Osteocyte (in vitro differentiated cells): ENCODE measurements at places on chromosomes 6 and 20. TPM values are rescaled to one million over a fixed set of nuclear protein-coding genes. Genes with fewer than 3 reads are reported as not detected.

- peaks cover 6% of the 10 kb centered on the region for H3K4me1 ChIP-seq
- H3K36me3 ChIP-seq = no peaks in the 10 kb centered on the region
- no peak overlapping the region for H3K4me3 ChIP-seq
Measured at GRCh38 chr6:63549076-63549475, 23.2 kb upstream of the LOC128125822 start.

DNA sequence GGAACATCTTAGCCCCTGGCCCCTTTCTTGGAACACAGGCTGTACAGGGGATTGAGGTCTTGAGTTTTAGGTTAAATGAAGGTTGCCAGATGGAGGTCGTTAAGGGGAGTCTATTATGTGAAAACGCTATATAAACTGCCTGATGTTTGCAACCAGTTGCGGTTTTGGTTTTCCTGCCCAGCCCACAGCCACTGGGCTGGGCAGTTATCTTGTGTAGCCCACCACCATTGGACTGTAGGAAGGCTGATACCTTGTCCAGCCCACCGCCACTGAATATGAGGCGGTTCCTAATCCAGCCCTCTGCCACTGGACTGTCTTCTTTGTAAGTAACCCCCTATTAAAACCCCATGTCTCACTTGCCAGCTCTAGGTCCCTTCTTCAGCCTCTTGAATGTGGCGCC, 42.3 kb upstream of the COL21A1 start:
- H3K27me3 ChIP-seq = no peaks in the 10 kb centered on the region
- H3K4me1 ChIP-seq = peaks cover 11% of the 10 kb centered on the region
- H3K27ac ChIP-seq = no peak overlapping the region
- no peak for DNase-seq
- H3K4me3 ChIP-seq = no peak overlapping the region
- peaks cover 6% of the 10 kb centered on the region for H3K36me3 ChIP-seq

DNA sequence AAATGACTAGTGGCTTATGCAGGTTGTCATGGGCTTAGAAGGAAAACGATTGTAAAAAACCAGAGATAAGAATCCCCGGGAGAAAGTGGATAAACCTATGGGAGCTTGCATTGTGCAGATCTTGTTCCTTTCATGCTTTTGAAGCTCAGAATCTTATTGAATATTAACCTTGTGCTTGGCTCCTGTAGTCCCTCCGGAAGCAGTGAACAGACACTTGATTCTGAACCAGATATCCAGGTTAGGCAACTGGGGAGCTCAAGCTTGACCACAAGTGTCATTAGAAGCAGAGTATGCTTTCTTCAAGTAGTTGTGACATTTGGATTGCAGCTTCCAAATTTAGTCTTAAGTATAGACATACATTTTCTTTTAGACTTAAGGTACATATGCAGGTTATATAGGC, 212.6 kb upstream of the MOCS1 start:
- H3K27ac ChIP-seq = no peak overlapping the region
- no peak overlapping the region for H3K4me3 ChIP-seq
- H3K4me1 ChIP-seq = no peaks in the 10 kb centered on the region
- H3K27me3 ChIP-seq = no peaks in the 10 kb centered on the region

DNA sequence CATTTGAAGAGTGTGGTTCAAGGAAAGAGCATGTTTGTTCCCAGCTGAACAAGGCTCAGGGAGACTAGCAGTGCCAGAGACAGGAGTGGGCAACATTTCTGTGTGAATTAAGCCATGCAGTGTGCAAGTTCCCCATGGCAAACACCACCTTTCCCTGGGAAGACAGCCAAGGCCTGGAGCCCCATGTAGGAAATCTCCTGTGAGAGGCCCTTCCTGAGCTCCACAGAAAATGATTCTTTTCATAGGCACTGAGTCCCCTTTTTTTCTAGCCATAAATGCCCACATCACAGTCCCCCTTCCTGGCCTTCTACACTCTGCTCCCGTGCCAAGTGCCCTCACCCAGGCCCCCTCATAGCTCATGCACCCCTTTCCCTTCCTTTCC, 11.8 kb upstream of the TRAM2 start:
- H3K36me3 ChIP-seq = no peaks in the 10 kb centered on the region
- H3K27ac ChIP-seq = peak overlapping the region; percentile 77
- H3K4me1 ChIP-seq = peaks cover 32% of the 10 kb centered on the region

The OPN5 gene
- not detected in 2 replicates for total RNA-seq

DNA sequence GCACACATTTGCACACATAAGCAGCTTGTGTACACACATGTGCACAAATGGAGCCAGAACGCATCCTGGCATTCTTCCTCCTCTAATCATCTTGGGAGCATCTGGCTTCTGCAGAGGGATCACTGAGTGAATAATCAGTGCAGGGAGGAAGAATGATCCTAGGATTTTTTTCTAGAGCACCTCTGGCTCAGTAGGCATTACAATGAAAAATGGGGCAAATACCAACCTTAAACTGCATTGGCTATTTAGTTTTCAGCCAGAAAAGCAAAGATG, 205.7 kb upstream of the TCF21 start:
- peaks cover 14% of the 10 kb centered on the region for H3K27me3 ChIP-seq
- no peaks in the 10 kb centered on the region for H3K4me1 ChIP-seq
- H3K36me3 ChIP-seq = no peaks in the 10 kb centered on the region

DNA sequence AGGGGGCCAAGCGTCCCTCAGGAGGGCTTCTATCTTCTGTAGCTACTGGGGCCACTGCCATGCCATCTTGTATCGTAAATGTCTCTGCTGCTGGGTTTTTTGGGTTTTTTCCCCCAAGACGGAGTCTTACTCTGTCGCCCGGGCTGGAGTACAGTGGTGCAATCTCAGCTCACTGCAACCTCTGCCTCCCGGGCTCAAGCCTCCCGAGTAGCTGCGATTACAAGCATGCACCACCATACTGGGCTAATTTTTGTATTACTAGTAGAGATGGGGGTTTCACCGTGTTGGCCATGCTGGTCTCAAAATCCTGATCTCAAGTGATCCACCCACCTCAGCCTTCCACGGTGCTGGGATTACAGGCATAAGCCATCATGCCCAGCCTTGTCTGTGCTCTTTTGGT, 111.3 kb upstream of the LOC128125822 start:
- no peak for DNase-seq
- H3K4me3 ChIP-seq = no peak overlapping the region
- no peaks in the 10 kb centered on the region for H3K27me3 ChIP-seq
- no peaks in the 10 kb centered on the region for H3K36me3 ChIP-seq
- no peaks in the 10 kb centered on the region for H3K4me1 ChIP-seq

GRCh38 chr6:159008656-159009288, 8.8 kb upstream of the RSPH3 start:
- H3K4me1 ChIP-seq = no peaks in the 10 kb centered on the region
- H3K4me3 ChIP-seq = no peak overlapping the region
- H3K36me3 ChIP-seq = no peaks in the 10 kb centered on the region
- H3K27ac ChIP-seq = no peak overlapping the region

GRCh38 chr6:158160932-158161539, 7.0 kb downstream of the SERAC1 start:
- no peak overlapping the region for H3K4me3 ChIP-seq
- peaks cover 18% of the 10 kb centered on the region for H3K36me3 ChIP-seq
- no peaks in the 10 kb centered on the region for H3K27me3 ChIP-seq
- DNase-seq = no peak
- H3K27ac ChIP-seq = no peak overlapping the region

The SSTR4 gene
- not detected in 2 replicates for total RNA-seq

- no peak for DNase-seq
- peak overlapping the region; percentile 87 for H3K27ac ChIP-seq
- H3K4me3 ChIP-seq = peak overlapping the region; percentile 93
- peaks cover 22% of the 10 kb centered on the region for H3K4me1 ChIP-seq
- no peaks in the 10 kb centered on the region for H3K27me3 ChIP-seq
Measured at GRCh38 chr6:28922004-28922820, 1.6 kb downstream of the TRIM27 start.

DNA sequence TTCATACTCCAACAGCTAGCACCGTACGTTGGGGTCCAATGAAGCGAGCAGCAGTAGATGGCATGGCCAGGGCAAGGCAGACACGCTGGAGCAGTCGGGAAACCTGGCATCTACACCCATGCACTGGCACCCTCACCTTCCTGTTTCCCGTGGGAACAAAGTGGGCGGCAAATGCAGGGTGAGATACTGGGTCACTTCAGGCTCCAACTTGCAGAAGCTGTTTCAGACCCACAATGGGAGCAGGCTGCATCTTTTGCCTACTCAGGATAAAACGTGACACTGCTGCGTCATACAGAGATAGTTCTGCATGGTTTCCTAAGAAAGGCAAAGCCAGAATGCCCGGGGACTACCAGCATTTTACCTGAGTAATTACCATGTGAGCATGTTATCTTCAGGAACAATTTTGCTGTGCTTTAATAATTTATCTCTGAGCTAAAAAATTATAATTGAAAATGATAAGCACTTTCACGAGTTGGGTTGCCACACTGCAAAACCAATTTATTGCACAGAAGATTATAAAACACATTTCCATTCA, 10.9 kb upstream of the CD93 start:
- no peak for DNase-seq
- H3K27me3 ChIP-seq = no peaks in the 10 kb centered on the region
- H3K4me1 ChIP-seq = peaks cover 5% of the 10 kb centered on the region
- no peak overlapping the region for H3K4me3 ChIP-seq

The PACSIN1 gene
- not detected in 2 replicates for total RNA-seq

DNA sequence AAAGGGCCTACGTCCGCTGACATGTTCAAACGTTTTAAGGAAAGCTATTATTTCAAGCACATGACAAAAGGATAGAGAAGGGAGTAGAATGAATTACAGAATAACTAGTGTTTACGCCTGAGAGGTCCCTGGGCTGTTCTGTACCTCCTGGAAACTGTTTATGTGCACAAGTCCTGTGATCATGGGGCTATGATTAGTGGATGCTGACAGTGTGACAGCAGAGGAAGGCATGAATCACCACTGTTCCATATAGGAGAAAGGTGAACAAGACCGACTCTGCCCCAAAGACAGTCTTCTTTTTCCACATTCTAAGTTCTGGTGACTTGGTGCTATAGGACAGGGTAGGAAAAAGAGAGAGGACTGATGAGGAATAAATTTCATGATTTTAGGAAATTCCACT, 249.2 kb upstream of the PRDM1 start:
- H3K4me3 ChIP-seq = no peak overlapping the region
- DNase-seq = no peak
- H3K27ac ChIP-seq = no peak overlapping the region
- no peaks in the 10 kb centered on the region for H3K27me3 ChIP-seq
- H3K36me3 ChIP-seq = no peaks in the 10 kb centered on the region
